ENCODE measurements at places on chromosomes 3 and 15. TPM values are rescaled to one million over a fixed set of nuclear protein-coding genes. Genes with fewer than 3 reads are reported as not detected.

P2RY1 gene
- total RNA-seq: 2.2 TPM

GOLGA8Q gene
- 1.6 TPM for total RNA-seq

PARP15 gene
- 4.9 TPM for total RNA-seq

SERINC4 gene
- total RNA-seq: 0.13 TPM

CCR9 gene
- total RNA-seq: 0.22 TPM

MYL3 gene
- 41.3 TPM for total RNA-seq

DNA sequence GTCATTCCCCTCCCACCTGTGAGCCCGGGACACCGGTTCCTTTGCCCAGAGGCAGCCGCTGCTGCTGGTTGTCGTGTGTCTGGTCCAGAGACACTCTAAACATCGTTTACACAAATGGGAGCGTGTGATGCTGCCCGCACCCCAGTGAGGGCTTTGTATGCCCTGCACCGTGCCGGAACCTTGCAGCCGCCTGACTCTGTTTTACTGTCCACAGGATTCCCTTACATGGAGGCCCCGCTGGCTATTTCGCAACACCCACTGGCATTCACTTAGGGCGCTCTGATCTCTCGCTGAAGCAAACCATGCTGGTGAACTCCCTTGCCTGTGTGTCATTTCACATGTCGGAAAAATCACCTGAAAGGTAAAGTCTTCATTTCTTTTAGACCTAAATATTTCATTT is 100.8 kb upstream of the SLC6A6 start:
- no peaks in the 10 kb centered on the region for H3K27me3 ChIP-seq
- no peak overlapping the region for H3K27ac ChIP-seq
- H3K36me3 ChIP-seq: no peaks in the 10 kb centered on the region
- no peak overlapping the region for H3K4me3 ChIP-seq
- DNase-seq: no peak

Measured in kidney (tissue), 22 donors.